ENCODE measurements at places on chromosomes 1 and 21.

GRCh38 chr21:44054710-44055109 is 42.6 kb downstream of the TRAPPC10 start:
- no peak for DNase-seq

GRCh38 chr1:179187735-179188471 is 41.6 kb downstream of the ABL2 start:
- DNase-seq = no peak

- no peak for DNase-seq
Observed at GRCh38 chr1:43422995-43423671, 30.6 kb downstream of the HYI start.

- DNase-seq = no peak
Observed at GRCh38 chr1:223219318-223219635, 76.2 kb upstream of the TLR5 start.

DNA sequence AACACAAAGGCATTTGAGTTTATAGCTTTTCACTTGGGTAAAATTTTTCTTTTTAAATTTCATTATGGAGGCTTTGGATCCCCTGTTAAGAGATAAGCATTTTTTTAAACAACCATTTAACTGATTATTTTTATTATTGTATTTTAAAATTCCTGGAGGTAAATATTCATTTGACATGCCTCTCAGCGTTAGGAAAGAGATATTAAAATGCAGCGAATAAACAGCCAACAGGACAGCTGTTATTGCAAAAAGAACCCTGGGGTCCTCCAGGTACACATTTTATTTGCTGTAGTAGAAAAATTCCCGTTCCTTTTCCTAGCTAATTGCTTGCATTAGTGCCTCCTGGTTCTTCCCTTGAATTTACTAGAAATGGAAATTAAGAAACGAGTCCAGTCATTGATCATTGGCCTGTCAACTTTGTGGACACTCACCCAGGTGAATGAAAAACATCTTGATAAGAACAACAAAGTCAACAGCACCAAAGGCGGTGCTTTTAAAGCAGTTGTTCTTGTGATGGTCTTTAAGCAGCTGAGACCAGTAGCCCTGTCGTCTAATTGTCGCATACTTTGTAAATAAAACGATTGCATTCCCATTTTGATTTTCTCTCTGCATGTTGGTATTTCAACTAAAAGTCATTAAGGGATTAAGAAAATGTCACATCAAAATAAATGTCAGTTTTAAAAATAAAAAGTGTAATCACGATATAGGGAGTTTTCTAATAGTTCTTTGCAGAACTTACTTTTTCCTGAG is 282.4 kb downstream of the GRIK1 start:
- no peak for DNase-seq

DNA sequence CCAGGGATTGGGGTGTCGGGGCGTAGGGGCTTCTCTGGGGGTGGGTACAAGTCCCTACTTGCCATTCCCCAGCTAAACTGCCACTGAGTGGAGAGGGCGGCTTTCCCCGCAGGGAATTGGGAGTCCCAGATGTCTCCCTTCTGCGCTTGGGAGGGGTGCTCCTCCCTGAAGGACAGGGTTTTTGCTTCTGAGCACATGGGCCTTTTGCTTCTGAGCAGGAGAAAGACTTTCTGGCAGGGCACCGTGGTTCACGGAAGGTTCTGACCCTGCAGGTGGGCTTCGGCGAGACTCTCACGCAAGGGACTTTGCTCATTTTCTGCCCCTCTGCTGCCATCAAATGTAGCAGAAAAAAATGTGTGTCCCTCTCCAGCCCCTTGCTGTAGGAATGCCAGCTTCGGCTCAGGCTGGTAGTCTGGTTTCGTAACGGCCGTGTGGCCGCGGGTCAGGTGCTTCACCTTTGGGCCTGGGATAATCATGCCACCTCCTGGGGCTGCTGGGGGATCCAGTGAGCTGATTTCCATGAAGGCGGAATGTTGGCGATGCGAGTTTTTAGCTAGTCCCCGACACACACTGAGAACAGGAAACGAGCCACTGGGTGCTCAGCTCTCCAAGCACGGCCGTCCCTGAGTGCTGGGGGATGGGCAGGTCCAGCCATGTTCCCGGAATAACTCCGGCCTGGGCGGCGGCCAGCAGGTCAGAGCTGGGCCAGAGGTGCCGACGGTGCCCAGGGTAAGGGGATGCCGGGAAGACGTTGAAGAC is 364.0 kb downstream of the CAMTA1 start:
- no peak for DNase-seq

DNA sequence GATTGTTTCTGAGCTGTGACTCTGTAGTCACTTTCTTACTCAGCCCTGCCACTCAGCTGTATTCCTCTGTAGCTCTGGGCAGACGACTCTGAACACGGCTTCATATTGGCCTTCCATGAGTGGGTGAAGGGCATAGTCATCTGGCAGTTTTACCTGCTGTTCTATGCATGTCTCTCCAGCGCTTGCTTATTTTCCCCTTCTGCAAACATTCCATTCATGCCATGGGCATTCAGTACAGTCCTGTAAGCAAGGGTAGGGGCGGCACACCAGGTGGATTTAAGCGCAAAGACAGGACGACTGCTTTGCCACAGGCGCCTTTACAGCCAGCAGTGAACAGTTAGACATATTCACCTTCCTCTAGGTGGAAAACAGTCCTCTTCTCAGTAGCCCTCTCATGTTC is 4.4 kb upstream of the WDR26 start:
- DNase-seq = no peak

DNA sequence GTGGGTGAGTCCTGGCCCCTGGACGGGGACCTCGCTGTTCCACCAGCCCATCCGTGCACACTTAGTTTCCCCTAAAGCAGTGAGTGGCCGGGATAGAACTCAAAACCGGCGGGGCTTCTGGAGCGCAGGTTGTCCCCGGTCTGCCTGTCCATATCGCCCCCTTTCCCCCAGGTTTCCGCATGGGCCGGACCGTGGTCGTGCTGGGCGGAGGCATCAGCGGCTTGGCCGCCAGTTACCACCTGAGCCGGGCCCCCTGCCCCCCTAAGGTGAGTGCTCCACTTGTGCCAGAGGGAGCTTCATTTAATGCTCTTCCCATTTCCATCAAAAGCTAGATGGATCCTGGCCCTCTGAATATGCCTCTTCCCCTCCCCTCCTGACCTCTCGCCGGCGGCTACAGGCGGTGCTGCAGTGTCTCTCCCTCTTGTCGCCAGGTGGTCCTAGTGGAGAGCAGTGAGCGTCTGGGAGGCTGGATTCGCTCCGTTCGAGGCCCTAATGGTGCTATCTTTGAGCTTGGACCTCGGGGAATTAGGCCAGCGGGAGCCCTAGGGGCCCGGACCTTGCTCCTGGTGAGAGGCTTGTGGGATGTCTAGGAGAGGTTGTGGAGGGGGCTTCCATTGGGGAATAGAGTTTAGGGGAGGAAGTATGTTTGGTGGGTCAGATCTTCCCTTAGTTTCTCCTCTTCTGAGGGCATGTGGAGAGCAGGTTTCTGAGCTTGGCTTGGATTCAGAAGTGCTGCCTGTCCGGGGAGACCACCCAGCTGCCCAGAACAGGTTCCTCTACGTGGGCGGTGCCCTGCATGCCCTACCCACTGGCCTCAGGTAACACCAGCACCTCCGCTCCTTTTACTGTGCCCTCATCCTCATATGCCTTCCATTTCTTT is 683 bp downstream of the PPOX start:
- no peak for DNase-seq

- no peak for DNase-seq
Observed at GRCh38 chr1:218557731-218558130, 212.6 kb downstream of the TGFB2 start.
